ENCODE measurements at places on chromosomes 11 and 22. TPM values are rescaled to one million over a fixed set of nuclear protein-coding genes. Genes with fewer than 3 reads are reported as not detected.

Gene HTR3A
- not detected for total RNA-seq

Gene SLC35E4
- total RNA-seq = 9.5 TPM

Gene TRIM49D1
- not detected for total RNA-seq

Gene OR52A5
- total RNA-seq = not detected

Gene MS4A6A
- not detected for total RNA-seq

- DNase-seq = no peak
These were observed 39.4 kb upstream of the LIN7C start for GRCh38 chr11:27545946-27546345.

GRCh38 chr11:111672949-111673348, 70.7 kb downstream of the SIK2 start:
- DNase-seq = no peak

DNA sequence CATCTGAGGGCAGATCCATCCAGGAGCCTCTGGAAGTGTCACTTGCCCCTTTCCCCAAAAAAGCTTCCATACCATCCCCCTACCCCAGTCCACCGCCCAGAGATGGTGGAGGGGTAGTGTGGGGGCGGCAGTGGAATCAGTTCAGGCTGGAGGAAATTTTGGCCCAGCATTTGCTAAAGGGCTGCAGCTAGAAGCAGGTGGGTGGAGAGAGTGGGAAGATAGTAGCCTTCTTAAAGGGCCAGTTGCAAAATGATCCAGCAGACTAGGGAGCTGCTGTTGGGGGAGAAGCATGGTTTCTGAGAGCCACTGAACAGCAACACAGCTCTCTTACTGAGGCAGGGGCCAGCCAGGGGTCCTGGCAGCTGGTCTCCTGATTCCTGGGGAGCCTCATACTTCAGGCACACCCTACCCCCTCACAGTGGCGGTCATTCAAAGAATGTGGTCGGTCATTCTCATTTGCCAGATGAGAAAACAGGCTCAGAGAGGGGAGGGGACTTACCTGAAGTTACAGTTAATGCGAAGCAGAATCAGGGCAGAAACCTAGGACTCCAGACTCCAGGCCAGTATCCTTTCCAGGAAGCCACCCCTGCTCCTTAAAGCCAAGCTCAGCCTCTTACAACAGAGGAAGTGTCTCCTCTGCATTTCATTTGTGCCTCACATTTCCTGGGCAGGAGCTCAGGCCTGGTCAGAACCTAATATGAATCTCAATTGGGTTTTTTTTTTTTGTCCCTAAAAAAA, 5.4 kb downstream of the SEC14L2 start:
- no peak for DNase-seq

DNA sequence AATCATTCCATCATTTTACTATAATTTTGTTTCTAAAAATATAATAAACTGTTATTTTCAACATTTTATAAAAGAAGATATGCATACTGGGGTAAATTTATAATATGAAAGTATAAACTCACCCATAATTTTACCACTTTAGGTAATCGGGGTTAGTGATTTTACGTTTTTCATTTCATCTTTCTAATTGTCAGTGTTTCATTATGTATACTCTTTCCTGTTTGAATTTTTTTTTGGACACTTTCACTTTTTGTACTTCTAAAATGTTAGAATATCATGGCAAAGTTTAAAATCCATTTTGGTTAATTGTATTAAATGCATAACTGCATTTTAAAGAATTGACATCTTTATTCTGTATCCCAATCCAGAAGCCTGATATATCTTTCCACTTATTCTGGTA, 115.8 kb downstream of the METTL15 start:
- DNase-seq = no peak
